ENCODE measurements at places on chromosomes 2 and 18.
A peak's percentile ranks its signal among the peaks of the same experiment; 100 is the strongest.

DNA sequence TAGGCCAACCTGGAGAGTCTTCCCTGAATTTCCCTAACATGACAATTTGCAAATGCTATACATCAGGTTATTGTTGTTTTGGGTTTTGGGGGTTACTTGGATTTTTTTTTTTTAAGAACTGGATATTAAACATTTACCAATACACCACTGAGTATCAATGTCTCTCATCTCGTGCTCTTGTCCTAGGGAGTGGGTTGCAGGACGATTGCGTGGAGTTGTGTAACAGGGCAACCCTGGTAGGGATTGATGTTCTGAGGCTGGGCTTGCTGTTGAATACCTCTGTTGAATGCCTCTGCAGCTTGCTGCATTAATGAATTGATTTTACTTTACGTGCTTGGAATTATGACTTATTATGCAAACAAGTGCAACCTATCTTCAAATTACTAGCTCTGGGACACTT is 18.8 kb upstream of the FOSL2 start:
- DNase-seq = no peak

DNA sequence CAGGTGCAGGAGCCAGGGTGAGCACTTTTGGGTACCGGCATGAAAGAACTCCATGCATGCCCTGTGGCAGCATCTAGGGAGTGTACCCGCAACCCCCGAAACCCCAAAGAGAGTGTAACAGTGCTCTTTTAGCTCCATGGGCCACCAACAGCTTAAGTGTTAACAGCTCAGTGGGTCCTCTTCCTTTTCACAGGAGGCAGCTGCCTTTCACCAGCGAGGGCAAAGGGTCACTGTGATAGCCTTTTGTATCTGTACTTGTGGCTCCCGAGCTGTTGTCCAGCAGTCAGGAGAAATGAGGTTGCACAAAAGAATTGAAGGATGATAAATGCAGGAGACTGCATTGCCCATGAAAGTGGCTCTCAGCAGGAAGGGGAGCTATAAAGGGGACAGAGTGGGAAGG is 1166.3 kb upstream of the ACVR2A start:
- DNase-seq = peak; percentile 59

DNA sequence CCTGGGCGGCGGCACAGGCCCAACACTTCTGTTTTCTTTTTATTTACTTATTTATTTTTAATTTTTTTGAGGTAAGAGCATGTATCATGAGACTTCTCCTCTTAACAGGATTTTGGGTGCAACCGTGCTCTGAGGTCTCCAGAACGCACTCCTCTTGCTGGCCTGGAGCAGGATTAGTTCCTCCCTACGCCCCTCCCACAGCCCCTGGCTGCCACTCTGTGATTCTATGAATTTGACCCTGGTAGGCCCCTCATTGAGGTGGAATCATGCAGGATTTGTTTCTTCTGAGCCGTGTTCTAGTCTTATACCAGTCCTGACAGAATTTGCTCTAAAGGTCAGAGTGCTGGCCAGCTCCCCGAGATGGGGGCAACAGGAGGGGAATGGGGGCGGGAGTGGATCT is 106.5 kb upstream of the HS6ST1 start:
- DNase-seq = no peak

- DNase-seq = no peak
These were observed 157.5 kb downstream of the CERS6 start for GRCh38 chr2:168613551-168613950.

DNA sequence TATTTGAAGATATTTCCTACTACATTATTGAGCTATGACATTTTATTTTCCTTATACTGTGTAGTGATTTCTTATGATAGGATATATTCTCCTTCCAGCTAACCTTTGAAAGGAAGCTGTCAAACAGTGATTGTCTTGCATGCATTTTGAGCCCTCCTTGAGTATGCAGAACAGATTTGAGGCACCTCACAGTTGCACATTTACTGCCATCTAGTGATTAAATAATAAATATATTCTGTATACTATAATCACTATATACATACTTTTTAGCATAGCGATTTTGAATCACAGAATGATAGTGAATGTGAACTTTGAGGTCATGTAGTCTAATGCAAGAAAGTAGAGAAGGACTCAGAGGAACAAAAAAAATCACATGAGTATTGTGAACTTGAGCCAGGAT is 268.4 kb upstream of the CDH19 start:
- no peak for DNase-seq

DNA sequence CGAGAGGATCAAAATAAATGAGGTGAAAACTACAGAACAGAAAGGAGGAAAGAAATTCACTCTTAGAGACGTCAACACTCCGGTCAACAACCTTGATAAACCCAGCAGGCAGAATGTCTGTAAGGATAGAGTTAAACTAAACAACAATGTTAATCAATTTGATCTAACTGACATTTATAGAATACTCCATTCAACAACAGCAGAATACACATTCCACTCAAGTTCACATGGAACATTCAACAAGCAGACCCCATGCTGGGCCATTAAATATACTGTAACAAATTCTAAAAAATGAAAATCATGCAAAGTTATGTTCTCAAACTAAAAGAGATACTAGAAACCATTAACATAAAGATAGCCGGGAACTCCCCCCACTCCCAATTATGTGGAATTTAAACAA is 41.8 kb downstream of the FAM210A start:
- no peak for DNase-seq

DNA sequence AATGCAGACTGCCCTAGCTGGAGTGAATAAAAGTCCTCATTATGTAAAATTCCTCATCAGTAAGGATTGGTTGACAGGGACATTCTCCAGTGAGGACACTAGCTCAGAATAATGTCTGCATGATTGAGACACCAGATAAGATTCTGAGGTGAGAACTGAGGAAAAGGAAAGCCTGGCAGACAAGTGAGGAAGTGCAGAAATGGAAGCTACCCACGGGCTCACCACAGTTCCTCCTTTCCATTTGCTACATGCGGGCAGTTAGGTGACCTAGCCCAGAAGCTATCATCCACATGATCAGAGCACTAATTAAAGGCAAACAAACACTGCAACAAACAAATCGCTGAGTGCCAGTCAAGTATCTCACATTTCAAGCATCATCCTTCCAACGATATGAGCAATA is 27.7 kb downstream of the NETO1 start:
- DNase-seq = no peak

DNA sequence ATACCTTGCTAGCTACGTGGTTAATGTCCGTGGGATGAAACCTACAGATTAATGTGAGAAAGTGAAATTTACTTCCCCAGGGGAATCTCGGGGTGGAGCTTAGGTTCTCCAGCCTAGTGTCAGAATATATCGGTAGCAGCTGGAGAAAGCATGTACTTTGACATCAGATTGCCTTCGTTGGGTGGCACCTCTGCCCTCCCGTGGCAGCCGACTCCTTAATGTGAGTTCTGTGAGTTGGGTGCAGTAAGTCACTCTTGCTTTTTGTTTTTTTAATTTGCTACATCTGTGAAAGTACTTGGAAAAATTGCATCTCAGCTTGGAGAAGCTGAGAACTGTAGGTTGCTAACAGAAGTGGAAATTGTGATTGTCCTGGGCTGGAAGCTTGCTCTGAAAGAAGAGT is 3.6 kb downstream of the KLF11 start:
- DNase-seq = no peak

GRCh38 chr2:23711979-23712755 is 214.8 kb downstream of the ATAD2B start:
- peak; percentile 84 for DNase-seq

GRCh38 chr2:69026691-69027459 is 13.9 kb downstream of the ANTXR1 start:
- DNase-seq = no peak

- no peak for DNase-seq
These were observed 2.1 kb downstream of the NABP1 start for GRCh38 chr2:191679818-191680600.

DNA sequence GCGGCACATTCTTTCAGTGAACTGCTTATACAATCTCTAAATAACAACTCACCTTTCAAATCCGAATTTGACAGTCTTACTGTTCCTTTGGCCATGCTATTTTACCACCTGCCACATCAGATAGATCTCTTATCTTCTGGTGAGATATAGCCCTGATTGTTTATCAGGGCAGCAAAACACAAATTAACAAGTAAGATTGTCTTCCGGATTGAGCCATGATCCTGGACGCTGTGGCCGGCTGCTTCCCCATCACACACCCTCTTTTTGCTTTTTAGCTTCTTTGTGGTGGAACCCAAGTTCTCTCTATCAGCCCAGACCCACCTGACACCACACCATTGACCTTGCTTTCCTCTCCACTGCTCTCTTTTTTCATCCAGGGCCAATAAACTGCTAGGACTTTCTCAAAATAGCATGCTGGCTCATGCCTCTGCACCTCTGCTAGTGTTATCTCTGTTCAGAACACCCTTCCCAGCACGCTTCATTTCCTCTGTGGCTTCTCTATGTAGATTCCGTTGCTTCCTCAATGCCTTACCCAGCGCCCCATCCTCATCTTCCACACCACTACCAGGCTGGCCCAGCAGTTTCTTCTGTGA is 111.8 kb upstream of the CNTNAP5 start:
- no peak for DNase-seq

DNA sequence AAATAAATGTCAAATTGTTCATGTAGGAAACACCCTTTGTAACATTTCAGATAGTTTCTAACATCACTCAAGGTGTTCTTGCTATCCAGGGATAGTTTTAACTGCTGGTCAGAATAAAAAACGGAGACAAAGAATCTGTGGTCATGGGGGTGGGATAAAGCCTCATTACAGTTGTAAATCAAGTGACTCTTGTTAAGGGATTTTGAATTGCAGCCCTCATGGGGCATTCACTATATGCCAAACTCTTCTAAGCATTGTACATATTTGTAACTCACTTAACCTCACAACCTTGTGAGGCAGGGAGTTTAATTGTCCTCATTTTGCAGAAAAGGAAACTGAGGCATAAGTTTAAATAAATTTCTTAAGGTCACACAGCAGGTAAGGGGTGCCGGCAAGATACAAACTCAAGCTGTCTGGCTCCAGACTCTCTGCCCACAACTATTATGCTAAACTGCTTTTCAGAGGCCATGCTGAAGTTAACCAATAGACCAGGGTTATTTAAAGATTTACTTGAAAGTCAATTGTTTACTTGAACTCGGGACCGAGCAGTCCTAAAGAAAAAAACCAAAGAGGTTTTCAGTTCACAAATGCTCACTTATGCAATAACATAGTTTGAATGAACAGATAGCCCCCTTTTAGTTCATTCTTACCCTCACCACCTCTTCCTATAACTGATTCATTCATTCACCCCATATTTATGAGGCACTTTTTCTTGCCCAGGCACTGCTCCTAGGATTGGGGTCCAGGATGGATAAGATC is 121.6 kb upstream of the FZD5 start:
- no peak for DNase-seq

GRCh38 chr18:13302040-13302439 is 83.5 kb downstream of the LDLRAD4 start:
- DNase-seq = no peak

- peak; percentile 47 for DNase-seq
These were observed 25.0 kb upstream of the RAPGEF4 start for GRCh38 chr2:172710584-172711047.

DNA sequence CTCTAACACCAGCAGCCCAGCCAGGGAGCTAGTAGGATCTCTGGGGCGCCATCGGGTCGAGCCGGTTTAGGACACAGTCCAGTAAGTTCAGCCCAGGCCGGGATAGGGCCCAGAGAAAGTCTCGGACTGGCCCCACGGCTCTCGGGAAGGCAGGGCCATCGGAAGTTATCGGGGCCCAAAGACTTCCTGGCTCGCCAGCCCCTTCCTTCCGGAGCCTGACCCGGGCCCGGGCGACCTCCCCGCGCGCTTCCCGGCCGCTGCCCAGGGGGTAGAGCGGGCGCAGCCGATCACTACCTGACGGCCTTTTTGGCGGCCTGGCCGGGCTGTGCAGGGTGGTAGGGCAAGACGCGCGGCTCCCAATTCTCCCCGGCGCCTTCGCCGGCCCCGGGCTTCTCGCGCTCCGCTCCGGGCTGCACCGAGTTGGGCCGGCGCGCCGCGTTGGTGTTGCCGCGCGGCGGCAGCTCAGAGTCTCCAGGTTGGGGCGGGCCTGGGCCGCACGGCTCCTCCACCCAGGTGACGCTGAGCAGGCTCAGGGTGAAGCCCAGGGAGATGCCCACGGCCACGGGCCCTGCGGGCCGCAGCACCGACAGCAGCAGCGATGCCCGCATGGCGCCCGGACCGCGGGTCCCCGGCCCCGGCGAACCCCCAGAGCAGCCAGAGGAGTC is 546 bp downstream of the CHPF start:
- DNase-seq = peak; percentile 74

DNA sequence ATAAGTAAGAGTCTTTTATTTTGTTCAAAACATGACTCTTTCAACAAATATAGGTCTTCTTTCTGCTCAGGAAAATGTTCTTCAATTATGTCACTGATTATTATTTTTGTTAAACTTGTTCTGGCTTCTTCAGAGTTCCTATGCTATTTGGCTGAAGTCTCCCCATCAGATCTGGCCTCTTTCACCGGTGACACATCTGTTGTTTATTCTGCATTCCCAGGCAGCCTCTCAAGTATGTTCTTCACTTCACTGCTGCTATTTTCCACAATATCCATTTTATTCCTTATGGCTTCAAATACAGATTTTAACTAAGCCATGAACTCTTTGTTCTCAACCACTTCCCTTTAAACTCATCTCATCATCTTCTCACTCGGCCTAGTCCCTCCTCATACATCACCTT is 45.7 kb downstream of the HDAC4 start:
- no peak for DNase-seq

- no peak for DNase-seq
These were observed 802.6 kb upstream of the CHAC2 start for GRCh38 chr2:52964916-52965530.

GRCh38 chr2:158616480-158617000 is 159.8 kb downstream of the PKP4 start:
- DNase-seq = no peak

- DNase-seq = no peak
These were observed 27.8 kb downstream of the TWIST2 start for GRCh38 chr2:238875471-238876231.

DNA sequence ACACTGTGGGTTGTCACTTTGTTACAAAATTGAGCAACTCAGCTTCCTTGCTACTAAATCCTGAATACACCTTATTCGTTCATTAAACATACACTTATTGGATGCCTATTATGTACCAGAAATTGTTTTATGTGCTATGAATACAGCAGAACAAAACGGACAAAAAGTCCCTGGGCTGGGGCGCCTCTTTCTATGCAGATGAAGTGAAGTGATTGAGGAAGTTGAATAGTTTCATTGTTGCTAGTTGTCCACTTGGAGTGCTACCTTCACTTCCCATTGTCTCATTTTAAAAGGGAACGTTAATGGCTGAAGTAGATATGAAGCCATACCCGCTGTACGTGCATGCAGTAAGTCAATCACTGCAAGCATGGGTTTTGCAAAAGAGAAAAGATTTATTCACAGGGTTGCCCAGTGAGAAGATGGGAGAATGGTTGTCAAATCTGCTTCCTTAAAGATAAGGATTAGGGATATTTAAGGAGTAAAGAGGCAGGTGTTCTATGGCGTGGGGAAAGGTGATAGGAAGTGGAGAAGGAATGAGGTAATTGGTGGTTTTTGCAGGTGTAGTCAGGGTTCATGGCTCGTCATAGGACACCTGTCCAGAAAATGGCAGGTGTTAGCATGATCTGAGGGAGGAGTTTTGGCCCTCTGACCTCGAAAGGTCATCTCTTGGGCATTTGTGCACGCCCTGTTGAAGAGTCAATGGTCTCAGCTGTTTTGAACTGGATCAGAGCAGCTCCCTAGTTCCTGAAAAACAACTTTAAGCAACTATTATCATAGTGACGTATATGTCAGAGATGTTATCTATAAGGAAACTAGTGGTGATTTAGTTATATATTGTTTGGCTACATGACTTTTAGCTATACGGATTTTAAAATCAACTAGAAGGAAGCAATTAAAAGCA is 23.5 kb downstream of the TRPM8 start:
- no peak for DNase-seq

GRCh38 chr2:30425326-30425725 is 21.7 kb upstream of the LCLAT1 start:
- DNase-seq = no peak

- no peak for DNase-seq
These were observed 55.3 kb downstream of the OSBPL1A start for GRCh38 chr18:24342347-24342746.

Data from neural progenitor cell (in vitro differentiated cells).